ENCODE measurements at places on chromosomes 12 and 14.

GRCh38 chr12:70080566-70080965 is 162.7 kb upstream of the CNOT2 start:
- DNase-seq, result no peak

DNA sequence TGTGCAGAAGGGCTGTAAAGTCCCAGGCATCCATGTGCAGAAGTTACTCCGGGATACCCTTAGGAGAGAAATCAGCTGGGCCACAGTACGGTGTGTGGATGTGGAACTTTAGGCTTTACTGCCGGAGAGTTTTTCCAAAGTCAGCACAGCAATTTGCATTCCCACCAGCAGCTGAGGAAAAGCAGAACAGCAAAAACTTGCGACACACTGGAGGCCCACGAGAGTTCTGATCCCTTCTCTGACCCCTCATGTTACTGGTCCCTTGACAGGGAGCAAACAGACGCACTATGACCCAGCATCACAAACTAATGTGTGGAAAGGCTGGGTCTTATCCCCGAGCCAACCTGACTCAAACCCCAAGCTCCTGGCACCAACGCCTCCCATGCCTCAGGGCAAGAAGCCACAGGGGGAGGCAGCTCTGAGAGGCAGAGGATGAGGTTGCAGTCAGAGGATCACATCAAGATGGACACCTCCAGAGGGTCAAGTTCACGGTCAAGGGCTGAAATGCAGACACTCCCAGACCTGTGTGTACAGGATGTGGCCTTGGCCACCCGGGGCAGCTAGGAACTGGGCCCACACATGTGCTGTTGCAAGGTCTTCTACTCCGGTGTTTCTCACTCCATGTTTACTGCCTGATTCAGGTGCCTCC is 38.6 kb downstream of the CCDC88C start:
- DNase-seq, result no peak

GRCh38 chr14:94009767-94010166 is 12.7 kb downstream of the CCDC197 start:
- DNase-seq, result no peak

GRCh38 chr14:43949400-43949799 is 557.7 kb downstream of the FSCB start:
- DNase-seq, result no peak

DNA sequence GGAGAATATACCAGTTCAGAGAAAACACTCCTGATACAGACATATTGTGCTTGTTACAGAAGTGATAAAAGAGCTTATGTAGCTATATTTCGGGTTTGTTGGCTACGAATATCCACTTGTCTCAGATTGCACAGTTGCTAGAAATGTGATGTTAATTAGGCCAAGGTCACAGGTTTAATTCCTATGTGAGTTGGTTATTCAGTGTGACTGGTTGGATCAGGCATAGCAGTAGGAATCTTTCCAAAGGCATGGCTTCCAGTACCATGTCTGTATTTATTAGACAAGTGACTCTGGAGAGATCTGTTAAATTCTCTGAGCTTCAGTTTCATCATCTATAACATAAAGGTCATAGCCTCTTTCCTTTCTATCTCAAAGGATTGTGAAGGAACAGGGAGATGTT is 152.7 kb upstream of the KITLG start:
- DNase-seq, result no peak

- no peak for DNase-seq
Observed at GRCh38 chr12:103839103-103839502, 1.9 kb downstream of the NT5DC3 start.

GRCh38 chr14:21880918-21881317 is 207.3 kb upstream of the OR4E1 start:
- DNase-seq, result no peak
